Right ventricle myocardium inferior (tissue), 1 donor: ENCODE measurements at places on chromosomes 11 and 22.

- DNase-seq: peak; percentile 79
Measured at GRCh38 chr22:31093086-31093850, 12.2 kb downstream of the SMTN start.

DNA sequence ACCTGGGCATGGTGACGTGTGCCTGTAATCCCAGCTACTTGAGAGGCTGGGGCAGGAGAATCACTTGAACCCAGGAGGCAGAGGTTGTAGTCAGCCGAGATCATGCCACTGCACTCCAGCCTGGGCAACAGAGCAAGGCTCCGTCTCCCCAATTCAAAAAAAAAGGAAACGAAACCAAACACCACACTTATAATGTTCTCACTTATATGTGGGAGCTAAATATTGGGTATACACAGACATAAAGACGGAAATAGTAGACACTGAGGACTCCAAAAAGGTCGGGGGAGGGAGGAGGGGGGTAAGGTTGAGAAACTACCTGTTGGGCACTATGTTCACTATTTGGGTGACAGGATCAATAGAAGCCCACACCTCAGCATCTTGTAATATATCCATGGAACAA, 94.3 kb downstream of the GAB2 start:
- no peak for DNase-seq

DNA sequence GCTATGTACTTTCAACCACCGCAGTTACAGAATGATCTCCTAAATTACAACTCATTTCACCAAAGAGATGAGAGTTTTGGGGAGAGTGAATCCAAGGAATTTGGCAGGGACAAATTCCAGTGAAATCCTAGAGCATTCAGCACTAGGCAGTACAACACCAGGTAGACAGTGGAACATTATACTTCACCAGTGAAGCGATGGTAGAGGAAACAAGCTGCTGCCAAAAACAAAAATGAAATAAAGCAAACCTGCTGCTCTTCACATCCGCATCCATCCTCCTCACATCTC, 16.9 kb downstream of the SMCO4 start:
- no peak for DNase-seq

GRCh38 chr11:122367809-122368231, 251.8 kb upstream of the BLID start:
- DNase-seq: no peak

DNA sequence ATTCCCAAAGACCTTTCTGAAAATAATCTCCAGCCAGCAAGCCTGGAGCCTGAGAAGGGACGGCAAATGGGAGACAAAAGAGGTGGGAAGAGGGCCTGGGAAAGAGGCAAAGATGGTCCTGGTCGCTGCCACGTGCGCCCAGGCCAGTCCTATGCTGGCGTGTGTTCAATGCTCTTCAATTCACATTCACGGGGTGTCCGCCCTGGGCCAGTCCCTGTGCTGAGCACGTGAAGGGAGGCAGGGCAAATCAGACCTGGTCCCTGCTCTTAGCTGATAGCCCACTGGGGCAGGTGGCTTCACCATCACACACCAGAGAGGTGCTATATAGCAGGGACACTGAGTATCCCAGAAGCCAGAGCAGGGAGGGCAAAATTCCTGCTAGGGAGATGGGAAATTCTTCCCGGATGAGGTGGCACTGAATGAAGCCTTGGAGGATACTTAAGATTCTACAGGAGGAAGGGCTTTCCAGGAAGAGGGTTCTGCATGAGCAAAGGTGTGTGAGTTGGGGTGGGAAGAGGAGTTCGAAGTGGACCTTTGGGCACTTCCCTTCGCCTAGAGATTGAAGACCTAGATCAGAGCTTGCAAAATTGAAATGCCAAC, 148.2 kb downstream of the CHST1 start:
- DNase-seq: no peak

- DNase-seq: no peak
Measured at GRCh38 chr11:6755303-6755952, 16.3 kb downstream of the OR2AG2 start.

DNA sequence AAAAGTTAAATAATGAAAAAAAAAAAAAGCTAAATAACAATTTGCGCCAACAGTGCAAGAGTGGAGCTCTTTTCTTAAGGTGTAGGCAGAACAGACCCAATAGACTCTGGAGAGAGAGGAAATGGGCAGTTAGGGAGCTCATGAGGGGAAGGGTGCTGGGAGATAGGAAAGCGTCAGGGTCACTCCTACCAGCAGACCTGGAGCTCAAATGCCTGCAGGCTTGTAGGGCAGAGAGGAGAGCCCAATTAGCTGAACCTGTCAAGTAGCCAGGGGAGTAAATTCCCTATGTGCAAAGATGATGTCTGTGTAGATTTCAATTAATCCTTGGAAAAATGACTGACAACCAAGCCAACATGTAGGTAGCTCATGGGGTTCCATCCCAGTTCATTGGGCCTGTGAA, 73.0 kb downstream of the RAB30 start:
- no peak for DNase-seq

- DNase-seq: no peak
Measured at GRCh38 chr22:21989049-21989448, 6.5 kb upstream of the TOP3B start.

DNA sequence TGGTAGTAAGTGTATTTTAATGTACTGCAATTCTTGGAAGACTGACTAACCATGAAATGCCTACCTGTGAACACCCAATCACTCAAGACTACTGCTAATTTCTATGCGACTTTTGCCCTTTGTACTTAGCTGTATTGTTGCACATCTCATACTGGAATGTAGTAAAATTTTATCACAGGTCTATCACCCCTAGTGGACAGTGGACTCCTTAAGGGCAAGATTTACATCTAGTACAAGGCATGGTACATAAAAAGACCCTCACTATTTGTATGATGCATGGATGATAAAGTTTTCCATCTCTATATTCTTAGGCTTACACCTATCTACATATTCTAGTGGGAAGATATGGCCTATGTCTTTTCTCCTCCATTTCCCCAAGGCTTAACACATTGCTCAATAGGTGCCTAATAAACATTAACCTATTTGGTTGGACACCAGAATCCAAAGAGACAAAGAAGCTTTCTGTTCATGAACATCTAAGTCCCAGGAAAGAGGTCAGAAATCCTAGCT, 26.1 kb downstream of the SERGEF start:
- no peak for DNase-seq

- DNase-seq: no peak
Measured at GRCh38 chr11:75872887-75873416, 57.9 kb downstream of the UVRAG start.
